ENCODE measurements at places on chromosomes 3 and 15. TPM values are rescaled to one million over a fixed set of nuclear protein-coding genes. Genes with fewer than 3 reads are reported as not detected.

- no peak for DNase-seq
Observed at GRCh38 chr3:141955175-141955574, 78.7 kb downstream of the ATP1B3 start.

GRCh38 chr15:66802025-66803001, 100.3 kb downstream of the SMAD6 start:
- no peak for DNase-seq

Gene PPP2R3A
- 0.22 TPM for total RNA-seq

Gene SI
- total RNA-seq, result not detected

Gene SLCO3A1
- 10.0 TPM for total RNA-seq

Gene ISL2
- total RNA-seq, result 0.15 TPM

Gene LSMEM2
- total RNA-seq, result not detected

Gene CCR3
- total RNA-seq, result not detected

- DNase-seq, result no peak
Observed at GRCh38 chr3:66507423-66508260, 6.8 kb upstream of the LRIG1 start.

DNA sequence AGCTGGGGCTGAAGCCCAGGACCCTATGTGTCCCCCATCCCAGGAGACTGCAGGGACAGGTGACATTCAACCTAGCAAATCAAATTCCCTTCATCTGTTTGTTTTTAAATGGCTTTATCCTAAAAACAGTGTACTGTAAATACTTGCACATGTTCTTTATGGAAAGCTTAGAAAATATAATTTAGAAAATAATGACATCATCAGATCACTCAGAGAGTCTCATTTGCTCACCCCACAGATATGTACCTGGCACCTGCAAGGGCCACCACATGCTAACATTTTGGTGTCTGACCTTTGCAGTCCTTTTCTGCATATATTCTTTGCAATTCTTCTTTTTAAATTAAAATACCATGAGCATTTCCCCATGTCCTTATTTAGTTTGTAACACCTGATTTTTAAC, 58.6 kb upstream of the FGD5 start:
- DNase-seq, result no peak

DNA sequence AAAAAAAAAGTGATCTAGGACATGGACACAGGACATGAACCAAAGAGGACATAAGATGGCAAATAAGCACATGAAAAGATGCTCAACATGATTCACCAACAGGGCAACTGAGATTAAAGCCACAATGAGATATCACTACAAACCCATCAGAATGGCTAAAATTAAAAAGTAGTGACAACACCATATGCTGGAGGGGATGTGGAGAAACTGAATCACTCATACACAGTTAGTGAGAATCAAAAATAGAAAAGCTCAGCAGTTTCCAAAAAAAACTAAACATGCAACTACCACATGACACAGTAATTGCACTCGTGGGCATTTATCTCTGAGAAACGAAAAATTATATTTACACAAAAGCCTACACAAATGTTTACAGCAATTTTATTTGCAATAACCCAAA, 27.9 kb upstream of the ACKR4 start:
- DNase-seq, result no peak

GRCh38 chr3:60948488-60948887, 302.8 kb downstream of the FHIT start:
- no peak for DNase-seq

- no peak for DNase-seq
Observed at GRCh38 chr3:16090024-16090423, 84.5 kb upstream of the GALNT15 start.
